MG63 (cell line): ENCODE measurements at places on chromosomes 1 and 21. TPM values are rescaled to one million over a fixed set of nuclear protein-coding genes. Genes with fewer than 3 reads are reported as not detected.

WNT4 gene
- total RNA-seq: not detected in 2 replicates

FAM78B gene
- total RNA-seq: 0.30 TPM in 1 of 2 replicates, not detected in the other

DNA sequence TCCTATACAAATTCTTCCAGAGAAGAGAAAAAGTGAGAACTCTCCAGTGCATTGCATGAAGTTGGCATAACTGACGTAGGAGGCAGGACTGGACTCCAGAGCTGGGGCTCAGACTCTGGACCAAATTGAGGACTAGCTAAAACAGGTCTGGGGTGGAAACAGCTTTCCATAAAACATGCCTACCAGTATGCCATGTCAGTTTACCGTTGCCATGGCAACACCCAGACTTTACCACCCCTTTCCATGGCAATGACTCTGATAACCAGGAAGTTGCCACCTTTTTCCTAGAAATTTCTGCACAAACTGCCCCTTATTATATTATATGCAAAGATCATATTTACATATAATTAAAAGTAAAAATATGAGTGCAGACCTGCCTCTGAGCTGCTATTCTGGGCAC, 8.9 kb upstream of the ZBTB8B start:
- no peak for DNase-seq

DNA sequence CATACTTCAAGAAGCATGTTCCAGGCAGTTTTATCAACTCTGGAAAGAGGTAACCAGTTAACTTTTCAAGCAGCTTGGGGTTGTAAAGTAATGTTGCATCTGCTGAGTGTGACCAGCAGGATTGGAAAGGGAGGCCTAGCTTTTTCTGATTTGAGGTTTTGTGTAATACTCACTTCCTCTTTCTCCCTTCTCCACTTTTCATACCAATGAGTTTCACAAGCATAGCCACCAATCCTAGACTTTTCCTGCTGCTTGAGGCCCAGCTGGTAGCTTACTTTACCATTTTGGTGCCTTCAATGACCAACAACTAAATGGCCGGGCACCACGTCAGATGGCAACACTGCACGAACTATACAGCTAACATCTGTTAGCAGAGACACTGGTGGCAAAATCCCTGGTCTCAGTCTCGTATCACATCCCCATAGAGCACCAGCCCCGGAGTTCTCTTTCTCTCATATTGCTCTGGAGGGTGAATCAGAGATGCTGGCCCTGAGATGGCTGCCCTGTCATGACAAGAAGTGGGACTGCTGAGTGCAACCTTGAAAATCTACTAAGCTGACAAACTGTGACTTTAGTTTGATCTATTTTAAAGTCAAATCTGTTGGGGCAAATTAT, 14.8 kb upstream of the GPR88 start:
- DNase-seq: no peak

LAPTM5 gene
- total RNA-seq: 0.30 TPM in 1 of 2 replicates, not detected in the other

LORICRIN gene
- not detected in 2 replicates for total RNA-seq

- DNase-seq: no peak
These were observed 227.3 kb upstream of the KIAA0040 start for GRCh38 chr1:175419684-175420517.

RHCE gene
- 0.36 TPM in 1 of 2 replicates, not detected in the other for total RNA-seq

GRCh38 chr1:183881387-183882131, 76.6 kb downstream of the RGL1 start:
- DNase-seq: peak; percentile 61

UMODL1 gene
- not detected in 2 replicates for total RNA-seq

BLZF1 gene
- 33.2 and 36.4 TPM in 2 replicates for total RNA-seq

GRCh38 chr1:59526240-59526639, 229.3 kb downstream of the FGGY start:
- DNase-seq: no peak

DNA sequence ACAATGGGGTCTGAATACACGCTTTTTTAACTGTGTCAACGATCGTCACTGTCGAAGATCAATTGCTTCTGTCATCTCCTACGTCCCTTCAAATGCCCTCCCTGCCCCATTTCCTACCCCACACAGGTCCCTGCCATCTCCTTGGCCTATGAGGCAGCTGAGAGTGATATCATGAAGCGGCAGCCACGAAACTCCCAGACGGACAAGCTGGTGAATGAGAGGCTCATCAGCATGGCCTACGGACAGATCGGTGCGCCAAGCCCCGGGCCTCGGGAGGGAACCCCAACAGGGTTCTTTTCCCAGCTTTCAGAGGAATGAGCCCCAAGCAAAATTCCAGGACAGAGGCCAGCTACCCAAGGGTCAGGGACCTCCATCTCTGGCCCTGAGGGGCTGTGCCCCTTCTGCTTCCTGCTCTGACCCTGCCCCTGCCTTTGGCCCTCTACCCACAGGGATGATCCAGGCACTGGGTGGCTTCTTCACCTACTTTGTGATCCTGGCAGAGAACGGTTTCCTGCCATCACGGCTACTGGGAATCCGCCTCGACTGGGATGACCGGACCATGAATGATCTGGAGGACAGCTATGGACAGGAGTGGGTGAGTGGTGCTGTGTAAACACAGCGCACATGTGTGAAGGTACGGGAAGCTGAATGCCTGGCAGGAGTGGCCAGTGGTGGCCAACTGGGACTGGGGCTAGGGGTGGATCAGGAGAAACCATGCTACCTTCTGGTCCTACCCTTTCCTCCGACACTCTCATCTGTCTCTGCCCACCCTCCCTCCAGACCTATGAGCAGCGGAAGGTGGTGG, 15.1 kb upstream of the ATP1A4 start:
- no peak for DNase-seq

DNA sequence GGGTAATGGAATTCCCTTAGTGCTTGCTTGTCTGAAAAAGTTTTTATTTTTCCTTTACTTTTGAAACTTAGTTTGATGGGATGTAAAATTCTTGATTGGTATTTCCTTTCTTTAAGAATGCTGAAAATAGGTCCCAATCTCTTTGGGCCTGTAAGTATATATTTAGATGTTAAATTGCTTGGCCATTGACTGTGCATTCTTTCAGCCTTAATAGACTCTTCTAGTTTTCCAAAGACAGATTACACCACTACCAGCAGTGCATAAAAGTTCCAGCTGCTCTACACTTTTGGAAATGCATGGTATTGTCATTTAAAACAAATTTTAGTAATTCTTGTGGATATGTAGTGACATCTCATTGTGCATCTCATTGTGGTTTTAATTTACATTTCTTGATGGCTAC, 464.8 kb upstream of the USP24 start:
- no peak for DNase-seq

- DNase-seq: no peak
These were observed 119.2 kb upstream of the NGF start for GRCh38 chr1:115457289-115457688.

GRCh38 chr21:29390778-29391177, 92.1 kb downstream of the BACH1 start:
- DNase-seq: no peak

NHLH1 gene
- total RNA-seq: not detected in 2 replicates

DNA sequence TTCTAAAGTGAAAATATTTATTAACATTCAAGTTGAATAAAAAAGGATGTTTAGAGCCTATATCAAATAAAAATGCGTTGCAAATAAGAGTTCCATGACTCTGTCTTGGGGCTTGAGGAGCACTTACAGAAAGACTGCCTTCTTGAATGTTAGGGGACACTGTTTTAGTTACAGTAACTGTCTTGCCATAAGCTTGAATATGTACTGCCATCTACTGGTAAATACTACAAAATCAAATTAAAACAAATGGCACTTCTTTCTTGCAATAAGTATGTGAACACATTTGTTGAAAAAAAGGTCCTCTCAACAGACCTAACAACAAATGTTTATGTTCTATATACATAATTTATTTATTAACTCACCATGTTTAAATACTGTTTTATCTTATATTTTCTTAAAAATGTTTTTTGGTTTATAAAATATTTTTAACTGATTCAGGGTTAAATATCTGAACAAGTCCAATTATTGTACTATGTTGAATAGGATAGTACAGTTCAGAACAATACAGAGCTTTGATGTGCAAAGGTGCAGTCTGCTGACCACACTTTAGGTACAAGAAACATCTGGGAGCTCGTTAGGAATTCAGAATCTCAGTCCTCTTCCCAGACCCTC, 199.5 kb downstream of the LRRIQ3 start:
- no peak for DNase-seq

PDIK1L gene
- total RNA-seq: 2.4 and 10.4 TPM in 2 replicates

ZNF593OS gene
- not detected in 2 replicates for total RNA-seq

DNA sequence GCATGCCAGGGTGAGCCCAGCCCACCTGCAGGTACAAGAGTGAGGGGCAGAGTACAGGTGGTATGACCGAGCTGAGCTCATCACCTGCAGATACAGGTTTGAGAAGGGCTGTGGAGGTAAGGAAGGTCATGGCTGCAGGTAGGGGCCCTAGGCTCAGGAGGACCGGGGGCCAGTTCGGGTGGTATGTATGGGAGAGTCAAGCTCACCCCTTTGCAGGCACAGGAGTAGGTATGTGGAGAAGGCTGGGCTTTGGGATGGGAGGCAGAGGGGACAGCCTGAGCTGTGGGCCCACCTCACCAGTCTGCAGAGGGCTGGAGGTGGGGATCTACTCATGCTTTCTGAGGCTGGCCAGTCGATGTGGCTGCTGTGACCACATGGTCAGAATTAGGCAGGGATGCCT, 17.2 kb downstream of the PODN start:
- no peak for DNase-seq

- no peak for DNase-seq
These were observed 339.9 kb downstream of the NTNG1 start for GRCh38 chr1:107480548-107481415.

ITLN2 gene
- not detected in 2 replicates for total RNA-seq

FAM43B gene
- 0.15 TPM in 1 of 2 replicates, not detected in the other for total RNA-seq

DNA sequence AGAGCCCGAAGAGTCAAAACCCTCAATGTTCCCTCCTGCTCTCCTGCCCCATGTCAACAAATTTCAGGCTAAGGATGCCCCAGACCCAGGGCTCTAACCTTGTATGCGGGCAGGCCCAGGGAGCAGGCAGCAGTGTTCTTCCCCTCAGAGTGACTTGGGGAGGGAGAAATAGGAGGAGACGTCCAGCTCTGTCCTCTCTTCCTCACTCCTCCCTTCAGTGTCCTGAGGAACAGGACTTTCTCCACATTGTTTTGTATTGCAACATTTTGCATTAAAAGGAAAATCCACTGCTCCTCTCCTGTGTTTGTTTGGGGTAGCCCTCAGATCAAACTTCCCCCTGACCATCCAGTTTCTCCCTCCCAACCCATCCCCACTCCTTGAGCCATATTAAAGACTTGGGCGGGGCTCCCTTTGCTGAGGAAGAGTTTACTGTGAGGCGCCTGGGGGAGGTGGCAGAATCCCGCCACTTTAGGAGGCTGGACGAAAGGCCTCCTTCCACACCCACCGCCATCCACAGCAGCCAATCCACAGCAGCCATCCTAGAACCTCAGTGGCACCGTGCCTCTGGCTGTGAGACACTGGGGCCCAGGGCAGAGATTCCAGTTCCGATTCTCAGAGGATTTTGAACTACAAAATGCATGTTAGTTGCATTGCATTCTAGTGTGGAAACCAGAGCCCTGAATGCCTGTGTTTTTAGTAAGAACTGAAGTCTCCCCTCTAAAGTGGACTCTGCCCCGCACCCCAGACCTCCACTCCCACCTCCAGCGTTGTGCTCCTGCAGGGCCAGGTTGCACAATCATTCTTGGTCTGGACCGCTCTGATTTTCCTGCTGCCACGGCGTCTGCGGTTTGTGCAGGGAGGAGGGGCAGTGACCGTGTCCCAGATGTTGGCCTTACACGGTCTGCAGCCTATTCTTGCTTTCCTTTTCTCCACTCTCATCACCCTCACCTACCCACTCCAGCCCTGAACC, 3.0 kb downstream of the OLFML3 start:
- DNase-seq: peak; percentile 73

- DNase-seq: no peak
These were observed 53.6 kb upstream of the ASB17 start for GRCh38 chr1:75985827-75986226.

DNA sequence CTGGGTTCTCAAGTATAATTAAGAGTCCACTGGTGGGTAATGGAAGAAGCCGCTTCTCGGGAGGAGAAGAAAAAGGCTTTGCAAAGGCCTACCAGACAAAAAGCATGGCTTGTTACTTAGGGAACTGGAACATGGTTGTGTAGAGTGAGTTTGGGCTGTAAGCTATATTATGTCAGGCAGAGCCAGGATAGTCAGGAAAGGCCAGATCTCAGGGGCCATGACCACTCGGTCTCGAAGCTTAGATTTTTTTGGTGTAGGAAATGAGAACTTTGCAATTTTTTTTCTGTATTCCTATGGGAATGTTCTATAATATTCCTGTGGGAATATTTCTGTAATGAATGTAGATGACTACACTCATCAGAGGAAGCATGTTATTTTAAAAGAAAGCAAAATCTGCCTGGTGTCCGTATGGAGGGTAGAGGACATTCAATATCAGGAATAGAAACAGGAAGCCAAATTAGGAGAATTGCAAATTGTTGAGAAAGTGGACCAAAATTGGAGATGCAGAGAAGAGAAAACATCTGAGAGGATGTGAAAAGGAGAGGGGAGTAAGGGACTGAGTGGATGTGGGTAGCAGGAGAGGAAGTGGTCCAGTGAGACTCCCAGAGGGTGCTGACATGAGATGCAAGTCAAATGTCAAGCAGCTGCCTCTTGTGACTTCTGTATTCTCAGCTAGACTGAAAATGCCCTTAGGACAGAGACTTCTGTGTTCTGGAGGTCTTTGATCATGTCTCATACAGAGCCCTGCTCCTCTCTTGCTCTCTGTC, 45.2 kb upstream of the HAO2 start:
- no peak for DNase-seq

MANEAL gene
- 8.8 and 15.0 TPM in 2 replicates for total RNA-seq

- DNase-seq: peak; percentile 10
These were observed 47.7 kb downstream of the OSBPL9 start for GRCh38 chr1:51664421-51665240.

GADD45A gene
- 16.5 and 20.5 TPM in 2 replicates for total RNA-seq

DNA sequence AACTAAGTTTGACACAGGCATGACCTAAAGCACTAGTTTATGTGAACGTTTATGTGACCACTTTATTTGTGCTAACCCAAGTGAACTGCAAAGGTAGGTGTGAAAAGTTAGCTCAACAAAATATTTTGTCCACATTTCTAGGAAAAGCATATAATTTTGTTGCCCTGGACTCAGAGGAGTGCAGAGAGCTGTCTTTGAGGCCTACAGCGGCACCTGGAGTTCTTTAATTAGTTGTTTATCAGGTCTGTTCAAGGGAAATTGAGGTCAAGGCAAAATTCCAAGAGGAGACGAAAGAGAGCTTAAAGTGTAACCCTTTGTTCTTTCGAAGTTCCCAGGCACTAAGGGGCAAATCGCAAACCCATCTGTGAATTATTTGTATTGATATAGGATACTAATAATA, 1.3 kb downstream of the GIPC2 start:
- DNase-seq: no peak

- DNase-seq: no peak
These were observed 94.6 kb downstream of the SETD4 start for GRCh38 chr21:35965699-35966098.

ZZZ3 gene
- total RNA-seq: 30.9 and 45.1 TPM in 2 replicates

CENPL gene
- 35.3 and 148 TPM in 2 replicates for total RNA-seq

GRCh38 chr1:47693115-47693514, 255.3 kb downstream of the FOXD2 start:
- DNase-seq: no peak
